ENCODE measurements at places on chromosomes 7 and 10.

DNA sequence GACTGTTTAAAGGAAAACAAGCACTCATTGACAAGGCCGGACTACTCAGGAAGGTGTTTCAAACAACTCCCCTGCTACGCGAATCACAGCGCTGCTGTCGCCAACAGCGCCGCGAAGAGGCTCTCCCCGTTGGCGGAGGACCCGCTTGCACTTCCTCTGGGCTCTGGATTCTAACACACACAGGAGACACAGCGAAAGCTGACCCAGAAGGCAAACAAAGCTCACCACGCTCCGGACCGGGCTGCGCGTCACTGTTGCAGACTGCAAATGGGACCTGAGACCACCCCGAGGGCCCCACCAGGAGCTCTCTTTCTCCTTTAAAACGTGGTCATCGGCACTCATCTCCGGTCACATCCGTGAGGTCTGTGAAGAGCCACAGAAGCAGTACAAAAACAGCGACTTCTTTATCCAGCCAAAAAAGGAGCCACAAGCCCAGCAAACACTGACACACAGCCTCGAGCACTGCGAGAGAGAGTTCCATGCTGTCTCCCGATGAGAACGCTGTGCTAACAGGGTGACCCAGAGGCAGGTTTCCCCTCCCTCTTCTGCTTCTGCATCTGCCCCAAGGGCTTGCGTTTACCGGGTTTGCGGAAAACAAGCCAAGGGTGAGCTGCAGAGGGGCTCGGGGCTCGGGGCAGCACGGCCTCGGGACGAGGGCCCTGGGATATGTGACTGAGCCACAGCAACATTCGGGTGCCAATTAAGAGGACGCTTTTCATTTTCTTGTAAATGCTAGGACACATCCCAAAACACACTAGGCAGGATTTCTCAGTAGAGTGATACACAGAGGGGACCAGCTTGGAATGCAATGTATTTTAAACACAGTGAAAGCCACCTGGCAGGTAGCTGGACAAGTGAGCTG lies 41.3 kb downstream of the AMZ1 start:
- DNase-seq, result no peak
- H3K27me3 ChIP-seq, result no peaks in the 10 kb centered on the region
- H3K4me1 ChIP-seq, result peaks cover 5% of the 10 kb centered on the region

- H3K36me3 ChIP-seq, result peaks cover 2% of the 10 kb centered on the region
- peak within 1 kb of the TSS; percentile 52 for H3K4me3 ChIP-seq
- no peak for DNase-seq
- H3K27ac ChIP-seq, result no peak within 1 kb of the TSS
- H3K4me1 ChIP-seq, result peaks cover 27% of the 10 kb centered on the region
Observed at GRCh38 chr10:132186488-132187429, at the start of gene DPYSL4. Gene DPYSL4, plus strand, starts transcription at chr10:132186948. Its CDS starts 116 bp downstream, at chr10:132187064.

DNA sequence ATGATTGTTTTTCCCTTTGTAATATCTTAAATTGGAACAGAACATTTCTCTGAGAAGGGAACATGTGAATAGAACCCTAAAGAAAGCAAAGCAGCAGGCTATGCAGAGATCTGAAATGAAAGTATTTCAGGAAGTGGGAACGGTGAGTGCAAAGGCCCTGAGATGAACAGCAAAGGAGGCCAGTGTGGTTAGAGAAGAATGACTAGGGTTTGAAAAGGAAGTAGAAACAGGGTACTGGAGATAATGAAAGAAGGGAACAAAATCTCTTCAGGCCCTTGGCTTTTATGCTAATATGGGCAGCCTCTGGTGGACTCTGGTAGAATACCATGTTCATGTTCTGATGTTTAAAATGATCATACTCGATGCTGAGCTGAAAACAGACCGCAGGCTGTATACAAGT lies 22.2 kb downstream of the ARHGAP21 start:
- no peak overlapping the region for H3K27ac ChIP-seq
- H3K4me1 ChIP-seq, result peaks cover 6% of the 10 kb centered on the region
- H3K27me3 ChIP-seq, result no peaks in the 10 kb centered on the region
- H3K4me3 ChIP-seq, result no peak overlapping the region
- peak; percentile 42 for DNase-seq
- H3K36me3 ChIP-seq, result peaks cover 16% of the 10 kb centered on the region

DNA sequence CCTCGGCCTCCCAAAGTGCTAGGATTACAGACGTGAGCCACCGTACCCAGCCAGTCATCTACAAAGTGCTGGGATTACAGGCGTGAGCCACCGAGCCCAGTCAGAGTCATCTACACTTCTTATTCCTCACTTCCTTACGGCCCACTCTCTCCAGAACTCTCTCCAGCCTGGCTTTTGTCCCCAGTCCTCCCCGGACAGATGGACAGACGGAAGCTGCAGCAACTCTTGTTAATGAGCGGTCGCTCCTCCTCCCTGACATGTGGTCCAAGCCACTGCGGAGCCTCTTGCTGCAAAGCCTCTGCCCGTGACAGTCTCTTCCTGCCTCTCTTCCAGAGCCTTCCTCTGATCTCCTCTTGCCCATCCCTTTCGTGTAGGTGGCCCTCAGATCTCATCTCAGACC lies 45.9 kb downstream of the TMEM270 start:
- no peak overlapping the region for H3K27ac ChIP-seq
- H3K4me1 ChIP-seq, result peaks cover under 1% of the 10 kb centered on the region
- no peaks in the 10 kb centered on the region for H3K36me3 ChIP-seq
- no peaks in the 10 kb centered on the region for H3K27me3 ChIP-seq
- DNase-seq, result no peak

GRCh38 chr7:123823898-123824753 lies 20.8 kb upstream of the HYAL4 start:
- H3K4me1 ChIP-seq, result no peaks in the 10 kb centered on the region
- H3K4me3 ChIP-seq, result no peak overlapping the region
- H3K27me3 ChIP-seq, result no peaks in the 10 kb centered on the region
- H3K36me3 ChIP-seq, result no peaks in the 10 kb centered on the region
- H3K27ac ChIP-seq, result no peak overlapping the region

GRCh38 chr7:118005026-118005425 lies 131.8 kb upstream of the CTTNBP2 start:
- no peak overlapping the region for H3K4me3 ChIP-seq
- H3K27ac ChIP-seq, result no peak overlapping the region
- H3K27me3 ChIP-seq, result no peaks in the 10 kb centered on the region
- peaks cover 2% of the 10 kb centered on the region for H3K4me1 ChIP-seq
- no peaks in the 10 kb centered on the region for H3K36me3 ChIP-seq

DNA sequence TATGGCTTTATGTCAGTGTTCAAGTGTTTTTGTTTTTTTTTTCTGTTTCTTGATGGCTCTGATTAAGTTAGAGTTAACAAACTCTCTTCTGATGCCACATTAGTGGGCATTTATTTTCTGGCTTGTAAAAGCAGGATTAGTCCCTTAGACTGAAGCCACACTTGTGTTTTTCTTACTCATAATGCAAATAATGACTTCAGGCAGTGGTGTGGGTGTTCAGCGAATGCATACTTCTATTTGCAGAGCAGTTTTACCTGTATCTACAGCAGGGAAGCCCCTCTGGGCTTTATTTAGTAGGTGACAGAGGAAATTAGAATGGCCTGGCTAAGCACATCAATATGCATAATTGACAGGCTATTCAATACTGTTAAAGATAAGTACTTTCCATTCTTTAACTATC lies 79.9 kb downstream of the CNNM2 start:
- H3K4me3 ChIP-seq, result no peak overlapping the region
- H3K4me1 ChIP-seq, result no peaks in the 10 kb centered on the region
- H3K36me3 ChIP-seq, result no peaks in the 10 kb centered on the region

DNA sequence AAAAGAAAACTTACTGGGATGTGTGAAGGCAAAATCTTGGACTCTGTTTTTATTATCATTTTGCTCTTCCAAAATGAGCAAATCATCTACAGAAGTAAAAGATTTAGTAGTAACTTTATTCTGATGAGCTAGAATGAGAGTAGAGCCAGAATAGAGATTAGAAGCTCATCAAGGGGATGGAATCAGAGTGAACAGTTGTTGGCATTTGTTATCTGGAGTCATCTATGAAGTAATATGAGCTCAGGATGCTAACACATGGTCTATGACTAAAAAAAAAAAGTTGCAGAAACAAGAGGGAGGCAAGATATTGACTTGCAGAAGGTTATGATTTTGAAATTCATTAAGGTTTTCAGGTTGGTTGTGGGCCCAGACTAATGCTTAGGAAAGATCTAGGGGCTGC lies 409.1 kb upstream of the ETV1 start:
- H3K4me3 ChIP-seq, result no peak overlapping the region
- H3K27me3 ChIP-seq, result no peaks in the 10 kb centered on the region
- no peak overlapping the region for H3K27ac ChIP-seq
- no peaks in the 10 kb centered on the region for H3K36me3 ChIP-seq

DNA sequence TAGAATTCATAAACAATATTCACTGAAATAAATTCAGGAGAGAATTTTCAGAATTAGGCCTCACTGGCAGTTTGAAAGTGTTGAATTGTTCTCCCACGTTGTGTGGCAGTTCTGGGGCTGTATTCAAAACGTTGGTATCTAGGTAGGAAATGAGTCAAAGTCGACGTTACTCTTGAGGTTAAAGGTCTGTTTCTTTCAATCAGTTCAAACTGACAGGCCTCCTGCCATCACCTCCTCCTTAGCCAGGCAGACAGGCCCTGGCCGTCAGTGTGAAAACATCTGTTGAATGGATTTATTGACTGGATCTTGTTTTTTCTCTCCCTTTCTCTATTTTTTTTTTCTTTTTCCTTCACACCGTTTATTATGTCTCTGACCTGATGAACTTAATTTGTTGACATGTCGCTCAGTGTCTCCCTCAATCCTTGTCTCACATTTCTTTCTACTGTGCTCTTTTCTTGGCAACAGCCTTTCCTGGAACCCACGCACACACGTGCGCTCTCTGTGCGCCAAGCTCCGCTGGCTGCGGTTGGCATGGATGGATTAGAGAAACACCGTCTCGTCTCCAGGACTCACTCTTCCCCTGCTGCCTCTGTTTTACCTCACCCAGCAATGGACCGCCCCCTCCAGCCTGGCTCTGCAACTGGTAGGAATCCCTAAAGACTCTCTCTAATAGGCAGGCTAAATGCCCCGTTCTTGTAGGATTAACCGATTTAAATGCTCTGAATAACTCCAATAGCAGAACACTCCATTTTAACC lies 231.7 kb downstream of the HDAC9 start:
- no peaks in the 10 kb centered on the region for H3K36me3 ChIP-seq
- DNase-seq, result no peak
- H3K27ac ChIP-seq, result no peak overlapping the region
- no peaks in the 10 kb centered on the region for H3K27me3 ChIP-seq

DNA sequence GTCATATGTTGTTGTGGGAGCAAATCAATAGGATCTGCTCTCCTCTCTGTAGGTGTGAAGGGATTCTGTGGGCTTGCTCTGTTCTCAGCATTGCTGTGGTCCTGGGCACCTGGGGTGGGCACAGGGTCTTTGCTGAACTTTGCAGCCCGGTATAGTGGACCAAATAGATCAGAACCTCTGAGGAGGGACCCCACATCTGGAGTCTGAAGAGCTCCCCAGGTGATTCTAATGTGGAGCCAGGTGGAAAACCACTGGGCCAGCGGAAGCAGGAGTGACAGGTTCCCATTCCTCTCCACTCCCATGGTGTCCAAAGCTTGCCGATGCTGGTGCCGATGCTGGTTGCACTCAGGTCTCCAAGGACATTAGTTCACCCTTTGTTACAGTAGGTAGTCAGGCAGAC lies 257.2 kb downstream of the GLRX3 start:
- H3K4me3 ChIP-seq, result no peak overlapping the region
- H3K27me3 ChIP-seq, result no peaks in the 10 kb centered on the region
- H3K36me3 ChIP-seq, result no peaks in the 10 kb centered on the region
- no peaks in the 10 kb centered on the region for H3K4me1 ChIP-seq
- H3K27ac ChIP-seq, result no peak overlapping the region

- H3K27me3 ChIP-seq, result peaks cover 9% of the 10 kb centered on the region
- H3K4me1 ChIP-seq, result no peaks in the 10 kb centered on the region
- H3K36me3 ChIP-seq, result no peaks in the 10 kb centered on the region
Observed at GRCh38 chr10:27481486-27481885, 22.6 kb upstream of the RAB18 start.

DNA sequence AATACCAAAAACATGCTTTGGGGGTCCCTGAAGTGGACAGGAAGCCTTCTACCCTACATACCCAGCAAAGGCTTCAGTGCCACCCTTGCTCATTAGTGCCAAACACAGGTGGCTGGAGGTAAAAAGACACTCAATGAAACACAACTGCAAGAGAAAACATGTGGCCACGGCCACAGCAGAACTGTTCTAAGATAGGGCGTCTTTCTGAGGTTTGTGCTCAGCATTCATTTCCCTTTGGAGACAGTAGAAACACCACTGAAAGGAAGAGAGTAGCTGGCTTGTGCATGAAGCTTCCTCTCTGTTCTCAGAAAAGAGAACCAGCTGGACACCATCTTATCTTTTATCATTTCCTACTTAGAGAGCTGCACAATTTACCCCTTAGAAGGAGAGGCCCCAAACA lies 143.0 kb downstream of the PLXNA4 start:
- no peaks in the 10 kb centered on the region for H3K27me3 ChIP-seq
- no peak overlapping the region for H3K27ac ChIP-seq
- H3K4me3 ChIP-seq, result no peak overlapping the region
- no peaks in the 10 kb centered on the region for H3K4me1 ChIP-seq

Measured in mesenchymal stem cell (in vitro differentiated cells and primary cell).